Activated T-helper 1 cell treated with anti-CD3 and anti-CD28 coated beads, Interleukin-2, amount 50 U/mL, for 16 hours (primary cell): ENCODE measurements at places on chromosomes 1 and 21.

GRCh38 chr1:3620708-3621107, 4.1 kb upstream of the TPRG1L start:
- no peak for DNase-seq

GRCh38 chr1:1434131-1434823, 1.2 kb upstream of the VWA1 start:
- no peak for DNase-seq

GRCh38 chr1:236983818-236984217, 20.4 kb downstream of the MT1HL1 start:
- DNase-seq: no peak

GRCh38 chr1:211613108-211613947, 34.4 kb upstream of the SLC30A1 start:
- no peak for DNase-seq

GRCh38 chr21:30104241-30104640, 62.4 kb downstream of the CLDN17 start:
- DNase-seq: no peak

DNA sequence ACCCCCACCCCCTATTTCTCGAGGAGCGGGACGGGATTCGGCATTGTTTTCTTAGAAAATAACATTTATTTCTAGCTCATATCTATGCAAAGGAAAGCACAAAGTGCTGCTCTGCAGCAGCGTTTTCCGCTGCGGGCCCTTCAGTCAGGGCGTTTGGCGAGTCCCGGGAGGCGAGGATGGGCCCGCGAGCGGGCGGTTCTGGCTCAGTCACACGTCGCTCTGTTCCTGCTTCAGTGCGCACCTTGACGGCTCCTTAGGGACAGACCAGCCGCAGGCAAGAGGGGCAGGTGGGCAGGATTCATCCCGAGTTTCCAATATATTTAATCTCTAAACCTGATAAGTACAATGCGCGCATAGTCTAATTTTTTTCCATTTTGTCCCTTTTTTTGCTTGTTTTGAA, 5.7 kb downstream of the DMRTA2 start:
- no peak for DNase-seq

DNA sequence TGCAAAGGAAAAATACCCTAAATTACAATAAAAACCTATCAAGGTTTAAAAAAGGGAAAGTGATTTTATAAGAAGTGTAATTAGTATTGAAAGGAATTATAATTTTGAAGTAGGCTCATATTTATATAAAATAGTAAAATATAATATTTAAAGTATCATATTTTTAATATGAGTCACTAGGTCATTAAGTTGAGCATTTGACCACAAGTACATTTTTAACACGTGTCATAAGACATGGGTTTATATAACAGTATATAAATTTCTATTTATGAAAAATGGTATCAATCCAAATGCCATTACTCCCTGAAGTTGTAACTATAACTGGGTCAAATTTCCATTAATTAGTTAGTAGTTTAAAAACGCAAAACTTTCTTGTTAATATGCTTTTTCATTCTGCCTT, 365.9 kb downstream of the COL11A1 start:
- DNase-seq: no peak

GRCh38 chr1:32349211-32349708, 13.0 kb downstream of the FAM229A start:
- DNase-seq: no peak

- DNase-seq: no peak
Measured at GRCh38 chr1:45669859-45670655, 16.3 kb downstream of the GPBP1L1 start.

DNA sequence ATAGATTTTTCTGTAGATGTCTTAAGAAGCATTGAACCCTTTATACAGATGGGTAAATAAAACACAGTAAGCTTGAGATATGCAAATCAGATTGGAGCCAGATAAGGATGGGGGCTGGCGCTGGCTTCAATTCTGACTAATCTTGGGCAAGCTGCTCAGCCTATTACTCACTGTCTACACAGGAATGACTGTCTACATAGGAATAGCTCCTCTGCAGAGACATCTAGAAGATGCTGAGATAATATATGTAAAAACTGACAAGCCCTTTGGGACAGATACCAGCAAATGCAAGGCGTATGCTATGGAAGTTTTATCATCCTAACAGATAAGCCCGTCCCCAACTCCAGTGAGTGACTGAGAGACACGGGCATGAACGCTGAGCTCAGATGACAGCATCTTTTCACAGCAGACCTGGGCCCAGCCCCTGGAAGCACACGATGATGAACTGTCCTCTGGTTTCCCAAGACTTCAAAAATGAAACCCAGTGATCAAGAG, 1.7 kb downstream of the CLDN14 start:
- DNase-seq: no peak

DNA sequence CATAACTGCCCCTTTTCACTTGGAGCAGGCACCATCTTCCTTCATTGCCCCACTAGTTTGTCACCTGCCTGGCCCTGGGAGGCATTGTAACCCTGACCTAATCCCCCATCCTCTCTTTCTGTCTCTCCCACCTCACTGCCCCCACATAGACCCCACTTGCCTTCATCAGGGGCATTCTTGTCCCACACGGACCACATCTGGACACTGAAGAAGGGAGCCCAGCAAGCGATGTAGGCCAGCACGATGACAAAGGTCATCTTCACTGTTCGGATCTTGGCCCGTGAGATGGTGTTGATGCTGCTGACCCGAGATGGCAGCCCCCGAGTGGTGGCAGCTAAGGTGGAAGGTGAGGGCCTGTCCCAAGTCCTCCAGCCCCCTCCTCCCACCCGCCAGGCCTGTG, 1.4 kb downstream of the AVPR1B start:
- DNase-seq: no peak

DNA sequence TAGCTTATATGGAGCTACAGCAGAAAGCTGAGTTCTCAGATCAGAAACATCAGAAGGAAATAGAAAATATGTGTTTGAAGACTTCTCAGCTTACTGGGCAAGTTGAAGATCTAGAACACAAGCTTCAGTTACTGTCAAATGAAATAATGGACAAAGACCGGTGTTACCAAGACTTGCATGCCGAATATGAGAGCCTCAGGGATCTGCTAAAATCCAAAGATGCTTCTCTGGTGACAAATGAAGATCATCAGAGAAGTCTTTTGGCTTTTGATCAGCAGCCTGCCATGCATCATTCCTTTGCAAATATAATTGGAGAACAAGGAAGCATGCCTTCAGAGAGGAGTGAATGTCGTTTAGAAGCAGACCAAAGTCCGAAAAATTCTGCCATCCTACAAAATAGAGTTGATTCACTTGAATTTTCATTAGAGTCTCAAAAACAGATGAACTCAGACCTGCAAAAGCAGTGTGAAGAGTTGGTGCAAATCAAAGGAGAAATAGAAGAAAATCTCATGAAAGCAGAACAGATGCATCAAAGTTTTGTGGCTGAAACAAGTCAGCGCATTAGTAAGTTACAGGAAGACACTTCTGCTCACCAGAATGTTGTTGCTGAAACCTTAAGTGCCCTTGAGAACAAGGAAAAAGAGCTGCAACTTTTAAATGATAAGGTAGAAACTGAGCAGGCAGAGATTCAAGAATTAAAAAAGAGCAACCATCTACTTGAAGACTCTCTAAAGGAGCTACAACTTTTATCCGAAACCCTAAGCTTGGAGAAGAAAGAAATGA, 37.6 kb downstream of the CENPF start:
- no peak for DNase-seq

- DNase-seq: no peak
Measured at GRCh38 chr1:23444104-23444533, 19.6 kb upstream of the TCEA3 start.

DNA sequence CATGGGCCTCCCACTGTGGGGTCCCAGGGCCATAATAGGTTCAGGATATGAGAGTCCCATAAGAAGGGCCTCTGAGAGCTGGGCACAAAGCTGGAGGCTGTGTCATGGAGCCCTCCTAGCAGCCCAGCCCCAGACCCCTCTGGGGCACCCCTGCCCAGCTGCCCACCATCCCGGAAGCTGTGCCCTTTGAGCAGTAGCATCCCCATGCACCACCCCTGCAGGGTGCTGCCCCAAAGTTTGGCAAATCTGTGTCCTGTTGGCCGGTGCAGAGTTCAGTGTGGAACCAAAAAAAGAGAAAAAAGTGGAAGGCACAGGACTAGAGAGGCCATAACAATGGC, 17.6 kb downstream of the TNNT2 start:
- no peak for DNase-seq

DNA sequence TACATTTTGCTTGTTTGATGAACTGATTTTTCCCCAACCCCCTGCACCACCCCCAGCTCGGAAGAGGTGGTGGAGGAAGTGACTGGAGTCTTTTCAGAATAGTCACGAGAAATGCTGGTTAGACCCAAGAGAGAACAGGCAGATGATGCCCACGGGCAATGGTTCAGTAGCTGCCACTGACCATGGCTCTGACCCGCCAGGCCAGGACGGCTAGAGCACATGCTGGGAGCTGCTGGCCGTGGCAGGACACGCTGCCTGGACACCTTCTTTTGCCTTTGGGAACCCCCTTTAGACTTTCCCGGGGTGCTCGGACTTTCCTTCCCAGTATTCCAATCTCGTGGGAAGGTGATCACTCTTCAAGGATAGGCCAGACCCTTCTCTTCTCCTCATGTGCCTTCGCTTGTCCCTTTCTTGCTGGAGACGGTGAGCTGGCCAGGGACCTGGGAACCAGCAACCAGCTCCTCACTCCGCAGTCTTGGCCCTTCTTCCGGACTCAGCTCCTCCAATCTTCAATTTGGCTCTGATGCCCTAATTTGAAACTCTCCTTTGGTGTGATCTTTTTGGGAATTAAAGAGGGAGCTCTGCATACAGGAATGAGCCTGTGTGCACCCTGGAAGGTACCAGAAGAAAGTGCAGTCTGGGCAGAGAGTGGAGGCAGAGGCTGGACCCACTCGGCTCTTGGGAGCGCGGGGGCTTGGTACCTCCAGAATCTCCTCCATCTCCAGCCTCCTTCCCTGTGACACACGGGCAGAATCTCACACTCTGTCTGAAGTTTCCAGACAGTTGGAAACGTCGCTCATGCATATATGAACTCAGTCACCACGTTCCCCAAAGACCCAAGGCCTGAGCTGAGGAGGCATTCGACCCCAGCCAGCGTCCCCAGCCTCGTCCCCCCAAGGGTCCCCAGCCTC, 4.0 kb upstream of the PDE9A start:
- DNase-seq: no peak

GRCh38 chr1:21937372-21938121, 437 bp upstream of the HSPG2 start:
- peak; percentile 57 for DNase-seq

- DNase-seq: no peak
Measured at GRCh38 chr1:30034627-30035521, 688.5 kb downstream of the MATN1 start.

GRCh38 chr1:51423073-51423821, 92.9 kb upstream of the TTC39A start:
- no peak for DNase-seq

DNA sequence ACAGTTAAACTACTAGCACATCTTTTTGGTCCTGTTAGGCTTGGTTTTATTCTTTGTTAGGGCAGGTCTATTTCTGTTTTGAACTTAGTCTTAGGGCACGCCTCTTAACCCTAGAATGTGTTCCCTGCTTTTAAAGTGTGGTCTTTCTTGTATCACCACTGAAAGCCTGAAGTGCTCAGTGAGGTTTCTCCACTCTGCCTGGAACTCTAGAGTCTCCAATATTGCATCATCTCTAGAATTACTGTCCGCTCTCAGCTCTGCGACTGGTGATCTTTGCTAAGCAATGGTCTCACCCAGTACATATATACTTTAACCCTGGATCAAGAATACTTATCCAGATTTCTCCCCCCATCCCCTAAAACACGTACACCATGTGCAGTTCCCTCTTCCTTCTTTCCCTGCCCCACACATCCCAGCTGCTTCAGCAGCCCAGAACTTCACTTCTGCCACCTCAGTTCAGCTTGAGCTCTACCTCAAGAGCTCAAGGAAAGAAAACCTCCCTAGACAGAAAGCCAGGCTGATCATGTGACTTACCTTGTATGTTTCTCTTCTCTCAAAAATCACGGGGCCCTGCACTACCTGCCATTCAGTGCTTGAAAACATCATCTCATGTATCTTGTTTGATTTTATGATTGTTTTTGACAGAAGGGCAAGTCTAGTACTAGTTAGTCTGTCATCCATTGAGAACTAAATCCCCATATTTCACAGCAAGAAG, 59.9 kb downstream of the TENT5C start:
- no peak for DNase-seq

GRCh38 chr21:32914424-32915039, 111.2 kb upstream of the OLIG2 start:
- DNase-seq: no peak

- DNase-seq: no peak
Measured at GRCh38 chr1:86507935-86508582, 38.8 kb upstream of the CLCA4 start.

DNA sequence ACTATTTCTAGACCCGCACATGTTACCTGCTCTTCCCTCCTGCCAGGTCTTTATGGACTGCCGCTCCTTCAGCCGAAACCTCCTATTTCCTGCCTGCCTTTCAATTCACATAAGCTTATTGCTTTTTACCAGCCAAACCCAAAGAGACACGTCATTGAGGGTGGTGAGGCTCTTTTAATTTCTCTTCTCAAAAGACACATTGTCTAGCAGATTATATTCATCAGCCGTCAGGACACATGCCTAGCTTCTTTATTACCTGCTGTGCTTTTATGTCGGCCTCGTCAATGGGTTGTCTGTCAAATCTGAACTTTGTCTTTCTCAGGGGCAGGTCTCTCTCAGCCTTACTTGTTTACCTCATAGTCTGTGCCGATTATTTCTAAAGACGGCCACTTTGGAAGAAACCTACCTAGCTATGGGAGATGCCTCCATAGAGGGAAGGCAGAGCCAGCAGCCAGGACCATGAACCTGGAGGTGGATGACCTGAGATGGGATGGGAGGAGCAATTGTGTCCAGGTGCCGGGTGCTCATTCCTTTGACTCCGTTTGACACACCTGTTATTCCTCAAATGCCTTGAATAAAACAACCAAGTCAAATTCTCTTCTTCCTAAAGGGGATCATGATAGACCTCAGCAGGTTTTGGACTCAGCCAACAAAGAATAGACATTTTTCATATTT, 42.0 kb downstream of the ZBTB18 start:
- no peak for DNase-seq

- DNase-seq: no peak
Measured at GRCh38 chr1:73717976-73718375, 480.0 kb downstream of the LRRIQ3 start.

GRCh38 chr1:193562121-193562520, 375.7 kb upstream of the B3GALT2 start:
- DNase-seq: no peak

DNA sequence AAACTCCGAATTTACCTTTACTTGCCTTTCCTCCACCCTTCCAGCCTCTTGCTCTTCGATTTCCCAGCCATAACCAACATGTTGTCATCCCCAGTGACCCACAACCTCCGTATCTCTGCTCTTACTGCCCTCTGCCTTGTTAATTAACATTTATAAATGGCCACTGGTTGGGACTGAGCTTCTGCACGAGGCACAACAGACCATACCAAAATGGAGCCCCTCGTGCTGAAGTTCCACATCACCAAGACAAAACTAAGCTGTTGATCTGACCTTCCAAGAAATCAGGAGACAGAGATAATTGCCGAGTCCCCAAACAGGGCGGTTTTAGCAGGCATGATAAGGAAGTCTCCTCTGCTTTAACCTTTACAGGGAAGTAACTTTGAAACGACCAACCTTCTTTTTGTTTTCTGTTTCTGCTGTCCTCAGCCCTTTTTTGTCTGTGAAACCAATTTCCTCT, 71.9 kb downstream of the NMNAT2 start:
- DNase-seq: no peak

GRCh38 chr1:159092036-159092760, 15.6 kb upstream of the AIM2 start:
- DNase-seq: no peak

- DNase-seq: no peak
Measured at GRCh38 chr1:10594595-10595223, 120.0 kb downstream of the PEX14 start.
